ENCODE measurements at places on chromosomes 6 and 20.

DNA sequence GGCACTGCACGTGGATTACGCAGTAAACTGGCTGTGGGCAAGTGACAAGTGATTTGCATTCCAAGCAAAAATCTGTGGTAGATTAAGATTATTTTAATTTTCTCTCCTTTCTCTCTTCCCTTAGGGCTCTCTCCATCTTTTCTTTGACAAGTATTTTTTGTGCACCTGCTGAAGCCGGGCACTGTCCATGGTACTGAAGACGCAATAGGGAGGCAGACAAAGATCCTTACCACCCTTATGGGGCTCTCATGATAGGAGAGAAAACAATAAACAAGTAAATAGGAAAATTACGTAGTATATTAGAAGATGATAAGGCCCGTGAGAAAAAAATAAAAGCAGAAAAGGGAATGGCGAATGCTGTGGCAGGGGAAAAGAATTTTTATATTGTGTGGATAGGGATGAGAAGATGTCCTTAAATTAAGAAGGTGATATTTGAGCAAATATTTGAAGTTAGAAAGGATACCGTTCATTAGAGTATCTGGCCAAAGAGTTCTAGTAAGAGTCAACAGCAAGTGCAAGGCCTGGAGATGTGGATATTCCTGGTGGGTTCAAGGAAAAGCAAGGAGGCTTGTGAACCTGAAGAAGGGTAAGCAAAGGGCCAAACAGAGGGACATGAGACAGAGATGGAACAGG is 146.0 kb downstream of the LAMP5 start:
- no peak for DNase-seq

DNA sequence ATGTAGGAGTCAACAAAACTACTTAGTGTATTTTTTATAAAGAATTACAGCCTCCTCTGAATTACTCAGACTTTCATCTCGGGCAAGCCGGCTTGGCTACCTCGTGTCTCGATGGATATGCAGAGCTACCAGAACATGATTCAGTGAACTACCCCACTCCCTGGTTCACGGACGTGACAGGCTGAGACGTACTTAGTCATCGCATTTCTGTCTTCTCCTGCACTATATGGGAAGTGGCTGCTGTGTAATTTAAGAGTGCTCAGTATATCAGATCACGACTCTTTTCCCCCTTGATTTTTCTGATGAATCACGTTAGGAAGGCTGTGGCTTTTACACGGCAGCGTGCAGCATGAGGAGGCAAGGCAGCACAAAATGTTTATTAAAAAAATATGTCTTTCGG is 302.7 kb upstream of the ZFP64 start:
- DNase-seq, result no peak

- no peak for DNase-seq
Observed at GRCh38 chr6:137122612-137123011, 50.8 kb downstream of the IL22RA2 start.

- no peak for DNase-seq
Observed at GRCh38 chr6:166640342-166641043, 13.4 kb upstream of the RPS6KA2 start.

- DNase-seq, result peak; percentile 91
Observed at GRCh38 chr6:39934131-39934757, at the start of gene MOCS1. Gene MOCS1, minus strand, starts transcription at chr6:39934462. Its CDS starts 45 bp downstream, at chr6:39934417.

GRCh38 chr6:1601158-1602048 is 8.3 kb upstream of the FOXC1 start:
- DNase-seq, result no peak

GRCh38 chr20:31760519-31761240 is 21.6 kb downstream of the TPX2 start:
- DNase-seq, result no peak

DNA sequence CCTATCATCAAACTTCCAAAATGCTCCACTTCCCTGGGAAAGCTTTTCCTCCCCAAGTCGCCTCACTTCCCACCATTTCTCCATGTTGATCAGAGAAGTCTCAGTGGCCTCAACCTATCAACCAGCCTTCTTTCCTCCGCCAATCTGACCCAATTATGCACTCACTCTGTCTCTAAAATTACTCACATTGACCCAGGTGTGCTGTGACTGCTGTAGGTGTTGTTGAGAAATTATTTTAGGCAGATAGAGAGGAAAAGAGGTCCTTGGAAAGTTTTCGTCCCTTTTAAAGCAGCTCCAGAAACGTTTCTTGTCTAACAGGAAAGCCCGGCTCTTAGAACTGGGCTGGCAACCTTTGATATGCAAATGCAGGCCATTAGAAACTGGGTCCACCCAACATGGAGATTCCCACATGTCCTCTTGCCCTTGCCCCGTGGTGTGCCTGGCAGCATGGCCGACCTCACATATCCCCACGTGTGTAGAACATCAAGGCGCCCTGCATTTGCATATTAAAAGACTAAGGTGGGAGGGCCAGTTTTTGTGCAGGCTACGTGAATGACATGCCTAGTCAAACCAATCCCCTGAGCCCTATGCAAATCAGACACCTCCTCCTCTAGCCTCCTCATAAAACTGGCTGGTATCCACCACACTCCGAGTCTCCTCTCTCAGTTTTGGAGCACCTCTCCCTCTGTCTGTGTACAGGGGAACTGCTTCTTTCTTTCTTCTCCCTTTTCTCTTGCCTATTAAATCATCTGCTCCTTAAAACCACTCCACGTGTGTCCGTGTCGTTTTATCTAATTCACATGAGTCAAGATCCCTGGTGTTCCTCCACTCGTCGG is 12.9 kb downstream of the IPCEF1 start:
- no peak for DNase-seq

- DNase-seq, result no peak
Observed at GRCh38 chr6:24093381-24093780, 32.6 kb upstream of the NRSN1 start.

GRCh38 chr6:169792306-169793015 is 41.0 kb downstream of the ERMARD start:
- no peak for DNase-seq

- DNase-seq, result no peak
Observed at GRCh38 chr6:160162030-160162566, 40.5 kb downstream of the SLC22A1 start.

DNA sequence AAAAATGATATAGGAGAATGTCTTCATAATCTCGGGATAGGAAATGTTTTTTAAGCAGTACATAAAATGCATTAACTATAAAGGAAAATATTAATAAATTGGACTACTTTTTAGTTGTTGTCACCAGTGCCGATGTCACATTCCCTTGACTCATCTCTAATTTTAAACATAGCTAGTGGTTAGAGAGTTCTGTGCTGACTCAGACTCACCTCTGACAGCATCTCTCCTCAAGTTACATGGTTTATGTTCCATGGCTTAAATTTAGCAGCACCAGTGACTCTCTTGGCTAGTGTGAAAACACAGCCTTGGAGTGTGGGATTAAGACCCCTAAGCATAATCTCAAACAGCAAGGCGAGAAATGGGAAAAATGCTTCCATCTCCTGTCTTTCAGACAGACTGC is 311.8 kb upstream of the MMS22L start:
- no peak for DNase-seq

DNA sequence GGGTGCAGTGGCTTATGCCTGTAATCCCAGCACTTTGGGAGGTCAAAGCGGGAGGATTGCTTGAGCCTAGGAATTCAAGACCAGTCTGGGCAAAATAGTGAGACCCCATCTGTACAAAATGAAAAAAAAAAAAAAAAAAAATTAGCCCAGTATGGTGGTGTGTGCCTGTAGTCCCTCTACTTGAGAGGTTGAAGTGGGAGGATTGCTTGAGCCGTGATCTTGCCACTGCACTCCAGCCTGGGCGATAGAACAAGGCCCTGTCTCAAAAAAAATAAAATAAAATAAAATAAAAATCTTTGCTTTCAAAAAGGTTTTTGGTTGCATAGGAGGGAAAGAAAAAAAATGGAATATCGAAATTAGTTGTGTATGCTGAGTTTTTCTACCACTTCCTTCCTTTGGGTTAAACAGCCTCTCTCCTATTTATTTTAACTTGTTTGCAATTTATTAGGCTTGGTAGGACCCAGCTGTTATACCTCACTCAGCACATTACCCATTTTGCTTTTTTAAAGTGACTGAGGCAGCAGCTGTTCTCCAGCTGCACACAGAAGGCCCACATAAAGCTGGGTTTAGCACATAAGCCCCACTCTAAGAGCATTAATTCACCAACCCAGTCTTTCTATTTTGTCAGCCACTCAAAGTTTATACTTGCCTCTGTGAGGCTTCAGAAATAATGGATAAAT is 152.3 kb downstream of the ZFAND3 start:
- DNase-seq, result no peak

- no peak for DNase-seq
Observed at GRCh38 chr20:887137-887536, 29.0 kb downstream of the ANGPT4 start.

DNA sequence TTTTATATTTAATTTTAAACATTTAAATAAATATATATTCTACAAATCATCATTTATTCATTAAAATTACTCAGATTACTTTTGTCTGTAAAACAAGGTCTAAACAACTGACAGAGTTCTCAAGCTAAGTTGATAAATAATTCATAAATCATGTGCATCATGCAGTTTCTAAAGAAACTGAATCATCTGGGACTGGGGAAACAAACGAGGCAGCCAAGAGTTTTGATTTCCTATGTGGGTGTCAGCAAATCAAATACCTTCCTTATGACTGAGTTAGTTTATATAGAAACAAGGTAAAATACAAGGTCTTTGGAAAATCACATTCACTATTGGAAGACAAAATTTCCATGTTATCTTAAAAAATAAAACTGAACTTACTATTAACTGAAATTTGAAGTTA is 149.9 kb upstream of the BEND6 start:
- DNase-seq, result no peak

DNA sequence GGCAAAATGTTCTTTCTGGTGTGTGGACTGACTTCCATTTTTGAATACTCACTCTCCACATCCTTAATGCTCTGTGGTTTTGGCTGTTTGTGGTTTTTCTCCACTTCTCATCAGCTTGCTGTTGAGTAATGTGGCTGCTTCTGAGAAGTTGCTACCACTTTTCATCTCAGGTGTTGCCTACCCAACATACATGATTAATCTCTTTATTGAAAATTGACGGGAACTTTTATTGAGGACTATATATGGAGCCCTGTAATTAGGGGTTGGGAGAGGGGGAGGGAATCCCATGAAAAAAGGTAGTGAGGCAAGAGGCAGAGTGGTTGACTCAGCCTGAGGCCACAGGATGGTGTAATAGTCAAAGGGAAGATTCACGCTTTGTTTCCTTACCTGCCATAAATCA is 17.6 kb downstream of the IL22RA2 start:
- no peak for DNase-seq

DNA sequence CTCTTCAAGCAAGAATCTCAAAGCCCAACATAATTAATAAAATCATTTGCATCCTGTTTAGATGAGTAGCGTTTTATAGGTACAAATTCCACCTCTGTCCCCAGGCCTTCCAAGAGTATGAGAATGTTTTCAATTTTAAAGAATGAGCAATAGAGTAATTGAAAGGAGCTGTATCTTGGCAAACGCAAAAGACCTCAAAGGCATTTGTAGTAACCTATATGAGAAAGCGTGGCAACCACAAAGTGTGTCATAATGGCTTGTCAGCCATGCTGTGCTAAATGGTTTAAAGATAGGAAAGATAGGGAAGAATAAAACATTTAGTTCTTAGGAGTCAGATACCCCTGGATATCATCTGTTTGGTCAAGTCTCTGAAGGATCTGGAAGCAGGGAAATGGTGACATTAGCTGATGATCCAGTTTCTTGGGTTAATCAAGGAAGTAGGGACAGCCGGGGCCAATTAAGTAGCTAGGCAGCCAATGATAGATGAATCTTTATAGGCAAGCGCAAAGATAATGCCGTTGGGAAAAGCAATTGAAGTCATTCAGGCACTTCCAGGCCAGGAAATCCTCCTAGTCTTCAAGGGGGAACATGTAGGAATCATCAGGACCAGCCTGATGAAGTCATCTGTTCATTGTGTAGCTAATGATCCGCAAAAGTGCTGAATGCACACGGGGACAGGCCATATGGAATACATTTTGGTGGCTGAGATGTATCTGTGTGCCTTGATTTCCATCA is 71.5 kb upstream of the ISM1 start:
- DNase-seq, result no peak

DNA sequence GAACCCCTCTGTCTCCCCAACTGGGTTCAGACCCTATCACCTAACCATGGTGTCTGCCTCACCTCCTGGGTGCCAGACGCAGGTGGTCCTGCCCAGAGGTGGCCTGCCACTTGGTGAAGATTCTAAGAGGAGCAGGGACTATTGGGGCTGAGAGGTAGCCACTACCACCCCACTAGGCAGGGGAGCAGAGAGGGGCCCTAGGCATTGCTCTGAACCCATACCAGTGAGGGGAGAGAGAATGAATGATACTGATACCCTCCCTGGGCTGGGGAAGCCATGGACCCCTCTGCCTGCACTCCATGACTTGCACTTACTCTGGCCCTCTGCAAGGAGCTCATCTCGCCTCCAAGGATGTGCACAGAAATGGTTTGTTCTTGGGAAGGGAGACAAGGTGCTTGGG is 31.7 kb upstream of the SPDEF start:
- DNase-seq, result no peak

DNA sequence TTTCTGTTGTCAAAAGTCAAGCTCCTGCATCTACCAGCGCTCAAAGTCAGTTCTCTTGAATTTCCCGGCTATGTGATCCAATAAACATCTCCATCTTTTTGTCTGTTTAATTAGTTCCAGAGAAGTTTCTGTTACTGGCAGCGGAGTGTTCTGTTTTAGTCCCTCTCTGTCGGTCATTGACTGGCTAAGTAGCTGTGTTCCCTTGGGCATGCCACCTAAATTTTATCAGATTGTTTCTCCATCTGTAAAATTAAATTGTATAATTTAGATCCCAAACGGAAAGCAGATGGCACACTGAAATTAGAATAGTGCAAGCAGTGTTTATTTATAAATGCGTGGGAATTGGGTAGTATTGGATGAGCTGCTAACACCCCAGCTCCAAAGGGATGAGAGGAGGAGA is 29.7 kb upstream of the PRL start:
- DNase-seq, result no peak

DNA sequence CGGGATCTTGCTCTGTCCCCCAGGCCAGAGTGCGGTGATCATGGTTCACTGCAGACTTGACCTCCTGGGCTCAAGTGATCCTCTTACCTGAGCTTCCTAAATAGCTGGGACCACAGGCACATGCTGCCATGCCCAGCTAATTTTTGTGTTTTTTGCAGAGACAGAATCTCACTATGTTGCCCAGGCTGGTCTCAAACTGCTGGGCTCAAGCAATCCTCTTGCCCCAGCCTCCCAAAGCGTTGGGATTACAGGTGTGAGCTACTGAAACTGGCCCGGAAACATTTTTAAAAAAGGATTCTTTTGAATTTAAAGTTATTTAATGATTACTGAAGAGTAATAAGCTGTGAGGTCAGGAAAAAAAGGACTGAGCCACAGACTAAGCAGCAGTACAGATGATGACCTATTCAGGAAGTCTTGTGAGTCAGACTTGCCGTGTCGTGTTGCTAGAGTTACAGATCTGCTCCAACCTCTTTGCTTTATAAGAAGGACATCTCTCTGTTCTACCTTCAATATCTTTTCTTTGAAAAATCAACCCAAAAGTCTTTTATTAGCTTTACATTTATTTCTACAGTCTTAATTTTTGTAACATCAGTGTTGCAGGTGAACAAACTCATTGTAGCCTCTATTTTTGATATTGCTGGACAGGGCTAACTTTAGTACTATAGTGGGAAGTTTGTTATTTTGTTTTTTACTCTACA is 108.7 kb downstream of the NCOA3 start:
- DNase-seq, result no peak

- no peak for DNase-seq
Observed at GRCh38 chr20:23052904-23053303, 3.4 kb upstream of the THBD start.

Data from hypothalamus (tissue), 51 donors.